IPS DF 19.7 (cell line): ENCODE measurements at places on chromosomes 11 and 22.

DNA sequence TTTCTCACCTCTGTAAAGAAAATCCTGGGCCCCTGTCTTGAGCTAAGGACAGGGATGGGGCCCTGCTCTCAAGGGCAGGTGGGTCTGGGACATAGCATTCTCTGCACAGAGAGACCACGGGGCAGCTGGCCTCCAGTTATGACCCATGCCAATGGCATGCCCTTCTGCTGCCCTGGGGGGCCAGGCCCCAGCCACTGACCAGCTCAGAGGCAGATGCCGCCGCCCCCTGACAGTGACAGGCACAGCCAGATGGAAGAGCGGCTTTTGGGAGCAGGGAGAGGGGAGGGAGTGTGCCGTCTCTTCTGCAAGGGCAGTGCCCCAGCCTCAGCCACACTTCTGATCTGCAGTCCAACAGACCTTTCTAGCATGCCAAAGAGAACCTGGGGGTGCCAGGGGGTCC lies 114.8 kb upstream of the NAV2 start:
- no peak for DNase-seq

DNA sequence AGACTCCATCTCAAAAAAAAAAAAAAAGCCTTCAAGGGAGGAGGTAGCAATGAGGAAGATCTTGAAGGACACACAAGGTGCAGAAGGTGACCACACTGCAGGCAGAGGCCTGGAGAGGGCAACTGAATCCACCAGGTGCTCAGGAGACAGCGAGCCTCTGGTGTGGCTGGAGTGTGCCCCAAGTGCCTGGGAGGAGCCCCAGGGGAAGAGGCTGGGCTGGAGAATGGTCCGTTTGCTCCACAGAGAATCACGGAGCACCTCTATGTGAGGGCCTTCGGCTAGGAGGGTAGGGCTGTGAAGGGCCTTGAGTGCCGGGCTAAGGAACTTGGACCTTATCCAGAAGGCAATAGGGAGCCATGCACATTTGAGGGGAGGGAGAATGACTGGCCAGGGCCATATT lies 50.3 kb downstream of the ARRB1 start:
- no peak for DNase-seq

DNA sequence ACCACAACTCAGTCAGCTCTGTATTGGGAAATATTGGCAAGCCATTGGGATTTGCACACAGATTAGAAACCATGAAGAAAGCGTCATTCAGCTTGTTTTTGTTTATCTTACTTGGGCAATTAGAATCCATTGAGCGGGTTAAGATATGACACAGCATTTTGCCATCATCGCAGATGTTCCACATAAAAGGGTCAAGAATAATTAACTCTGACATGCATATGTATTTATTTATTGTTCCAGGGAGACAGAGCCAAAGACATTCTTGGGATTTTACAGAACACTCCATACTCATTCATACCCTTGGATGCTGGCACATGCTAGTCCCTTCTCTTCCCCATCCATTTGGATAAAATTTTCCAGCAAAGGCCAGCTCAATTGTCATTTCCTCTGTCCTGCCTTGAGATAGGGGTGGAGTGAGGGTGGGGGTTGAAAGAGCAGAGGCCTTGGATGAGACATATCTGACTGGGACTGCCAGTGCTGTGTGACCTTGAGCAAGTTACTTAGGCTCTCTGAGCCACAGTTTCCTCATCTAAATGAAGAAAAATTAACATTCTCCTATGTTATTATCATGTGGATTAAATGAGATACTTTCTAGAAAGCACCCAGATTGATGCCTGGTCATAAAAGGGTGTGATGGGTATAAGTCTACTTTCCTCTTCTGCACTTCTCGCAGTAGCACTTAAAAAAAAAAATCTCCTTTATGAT lies 179.7 kb downstream of the RRAS2 start:
- DNase-seq, result no peak

DNA sequence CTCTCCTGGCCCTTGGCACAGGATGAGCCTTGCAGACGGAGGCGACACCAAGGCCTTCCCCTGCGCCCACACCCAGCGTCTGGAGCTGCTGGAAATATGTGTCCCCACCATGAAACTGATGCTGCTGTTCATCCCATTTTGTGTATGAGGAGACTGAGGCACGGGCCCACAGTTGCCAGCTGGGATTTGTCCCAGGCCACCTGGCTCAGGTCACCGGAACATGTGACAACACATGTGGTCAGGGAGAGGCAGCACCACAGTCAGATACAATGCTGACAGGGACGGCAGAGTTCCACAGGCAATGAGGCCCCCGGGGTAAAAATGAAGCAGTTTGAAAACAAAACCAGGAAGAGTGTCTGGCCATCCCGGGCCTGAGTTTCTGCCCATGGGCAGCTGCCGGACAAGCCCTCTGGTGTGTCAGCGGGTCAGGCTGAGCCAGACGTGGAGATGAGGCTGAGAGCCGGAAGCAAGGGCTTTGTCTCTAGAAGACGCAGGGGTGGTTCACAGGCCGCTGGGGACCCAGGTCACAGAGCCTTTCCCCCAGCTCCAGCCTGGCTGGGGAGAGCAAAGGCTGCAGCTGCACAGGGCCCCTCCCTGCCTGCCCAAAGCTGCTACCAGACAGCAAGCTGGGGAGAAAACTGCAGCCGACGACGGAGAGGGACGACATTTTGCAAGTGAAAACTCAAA lies 80.7 kb downstream of the CDKN1C start:
- no peak for DNase-seq

- no peak for DNase-seq
Observed at GRCh38 chr22:17476838-17477237, 86.5 kb upstream of the SLC25A18 start.

- DNase-seq, result no peak
Observed at GRCh38 chr11:11640996-11641395, 19.2 kb upstream of the GALNT18 start.

DNA sequence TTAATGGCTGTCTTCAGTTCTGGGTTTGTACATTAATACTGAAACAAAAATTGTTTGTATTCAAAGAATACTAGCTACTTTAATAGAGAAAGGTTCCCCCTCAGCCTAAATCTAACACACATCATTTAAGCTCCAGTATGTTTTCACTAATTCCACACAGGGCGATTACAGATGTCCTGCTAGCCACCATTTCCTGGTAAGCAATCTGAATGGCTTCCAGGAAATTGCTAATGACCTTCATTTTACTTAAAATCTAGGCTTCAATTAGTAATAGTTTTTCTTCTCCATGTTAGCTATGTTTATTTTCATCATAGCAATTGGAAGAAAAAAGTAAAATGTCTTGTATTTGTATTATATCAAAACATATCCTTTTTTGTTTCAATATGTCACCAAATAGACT lies 132.8 kb downstream of the SOX6 start:
- no peak for DNase-seq

DNA sequence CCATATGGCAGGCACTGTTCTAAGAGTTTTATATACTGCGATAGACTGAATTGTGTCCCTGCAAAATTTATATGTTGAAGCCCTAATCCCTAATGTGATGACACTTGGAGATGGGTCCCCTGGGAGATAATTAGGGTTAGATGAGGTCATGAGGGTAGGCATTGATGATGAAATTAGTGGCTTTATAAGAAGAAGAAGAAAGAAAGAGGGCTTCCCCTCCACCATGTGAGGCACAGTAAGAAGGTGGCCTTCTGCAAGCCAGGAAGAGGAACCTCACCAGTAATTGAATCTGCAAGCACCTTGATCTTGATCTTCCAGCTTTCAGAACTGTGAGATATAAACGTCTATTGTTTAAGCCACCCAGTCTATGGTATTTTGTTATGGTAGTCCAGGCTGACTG lies 46.6 kb upstream of the TENM4 start:
- DNase-seq, result no peak

GRCh38 chr11:46554213-46555147 lies 39.3 kb downstream of the AMBRA1 start:
- no peak for DNase-seq

DNA sequence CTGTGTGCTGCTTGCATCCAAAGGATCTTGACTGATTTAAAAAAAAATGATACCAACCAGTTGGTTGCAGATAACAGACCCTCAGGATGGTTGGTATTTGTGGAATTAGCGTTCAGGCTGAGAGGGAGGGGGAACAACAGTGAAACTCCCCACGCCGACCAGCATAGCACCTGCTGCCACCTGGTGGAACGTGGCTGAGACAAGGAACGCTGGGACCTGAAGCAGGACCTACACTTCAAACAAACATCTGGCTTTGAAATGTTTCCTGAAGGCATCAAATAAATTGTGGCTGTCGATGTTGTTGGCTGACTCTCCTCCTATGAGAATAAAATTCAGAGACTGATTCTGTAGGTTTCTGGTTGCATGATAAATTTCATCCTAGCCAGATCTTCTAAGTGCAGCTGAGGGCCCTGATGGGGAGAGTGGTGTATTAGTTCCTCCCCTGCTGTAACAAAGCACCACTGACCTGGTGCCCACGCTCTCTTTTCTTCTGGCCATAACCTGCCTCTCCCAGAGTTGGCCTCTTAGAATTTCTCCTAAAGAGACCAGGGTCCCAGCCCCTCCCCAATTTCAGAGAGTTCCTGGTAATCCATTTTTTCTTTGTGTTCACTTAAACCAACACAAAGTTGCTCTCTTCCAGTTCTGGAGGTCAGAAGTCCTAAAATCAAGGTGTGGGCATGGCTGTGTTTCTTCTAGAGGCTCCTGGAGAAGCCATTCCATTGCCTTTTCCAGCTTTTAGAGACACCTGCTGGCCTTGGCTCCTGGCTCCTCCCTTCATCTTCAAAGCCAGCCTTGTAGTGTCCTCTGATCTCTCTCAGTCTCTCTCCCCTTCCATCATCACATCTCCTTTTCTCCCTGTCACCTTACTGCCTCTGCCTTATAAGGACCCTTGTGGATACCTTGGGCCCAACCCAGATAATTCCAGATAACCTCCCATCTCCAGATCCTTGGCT lies 17.3 kb downstream of the APOL2 start:
- no peak for DNase-seq

- no peak for DNase-seq
Observed at GRCh38 chr22:45064313-45065278, 54.8 kb upstream of the PHF21B start.

GRCh38 chr22:48974443-48975315 lies 853.0 kb downstream of the BRD1 start:
- no peak for DNase-seq

DNA sequence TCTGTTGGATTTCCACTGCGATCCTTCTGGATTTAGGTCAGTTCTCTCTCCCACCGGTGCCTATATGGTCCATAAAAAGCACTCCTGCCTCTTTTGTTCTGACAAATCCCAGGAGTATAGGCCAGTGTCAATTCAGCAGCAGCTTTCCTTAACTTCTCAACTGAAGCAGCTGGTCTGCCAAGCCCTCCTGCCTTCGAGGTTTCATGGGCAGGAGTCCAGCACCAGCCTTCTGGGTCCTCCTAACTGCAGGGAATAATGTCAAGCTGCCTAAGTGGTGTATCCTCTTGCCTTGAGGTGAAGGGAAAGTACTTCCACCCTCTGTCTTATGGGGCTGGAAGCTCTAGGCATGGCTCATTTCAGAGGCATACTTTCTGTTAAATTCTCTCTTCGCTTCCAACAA lies 149.4 kb upstream of the NCAM1 start:
- no peak for DNase-seq

DNA sequence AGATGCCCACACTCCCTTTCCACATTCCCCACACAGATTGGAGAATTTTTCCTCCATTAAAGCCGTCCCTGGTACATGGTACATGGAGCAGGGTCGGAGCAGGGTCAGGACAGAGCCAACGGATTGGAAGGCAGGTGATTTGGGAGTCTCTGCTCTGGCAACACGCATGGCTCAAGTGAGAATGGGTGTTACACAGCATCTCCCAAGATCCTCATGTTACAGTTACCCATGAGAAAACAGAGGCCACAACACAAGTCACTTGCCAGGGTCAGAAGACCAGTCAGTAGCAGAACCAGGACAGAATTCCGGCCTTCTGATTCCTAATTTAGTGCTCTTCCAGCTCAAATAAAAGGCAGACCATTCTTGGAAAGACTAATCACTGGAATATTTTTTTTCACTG lies 7.7 kb upstream of the F2 start:
- DNase-seq, result no peak

DNA sequence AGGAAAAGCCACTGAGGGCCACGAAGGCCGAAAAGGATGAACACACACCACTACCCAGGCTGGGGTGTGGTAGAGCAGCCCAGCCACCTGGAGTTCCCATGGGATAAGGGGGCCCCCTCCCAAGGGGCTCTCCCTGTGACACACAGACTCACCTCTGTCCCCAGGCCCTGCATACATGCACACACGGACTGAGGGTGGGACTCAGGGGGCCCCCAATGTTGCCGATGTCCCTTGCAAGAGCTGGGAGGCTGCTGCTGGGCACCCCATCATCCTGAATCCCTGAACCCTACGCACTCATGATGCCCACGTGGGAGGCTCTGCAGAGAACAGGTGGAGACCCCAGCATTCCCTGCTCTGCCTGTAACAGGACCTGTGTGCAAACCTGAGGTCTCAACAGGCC lies 14.5 kb downstream of the SHANK2 start:
- no peak for DNase-seq

DNA sequence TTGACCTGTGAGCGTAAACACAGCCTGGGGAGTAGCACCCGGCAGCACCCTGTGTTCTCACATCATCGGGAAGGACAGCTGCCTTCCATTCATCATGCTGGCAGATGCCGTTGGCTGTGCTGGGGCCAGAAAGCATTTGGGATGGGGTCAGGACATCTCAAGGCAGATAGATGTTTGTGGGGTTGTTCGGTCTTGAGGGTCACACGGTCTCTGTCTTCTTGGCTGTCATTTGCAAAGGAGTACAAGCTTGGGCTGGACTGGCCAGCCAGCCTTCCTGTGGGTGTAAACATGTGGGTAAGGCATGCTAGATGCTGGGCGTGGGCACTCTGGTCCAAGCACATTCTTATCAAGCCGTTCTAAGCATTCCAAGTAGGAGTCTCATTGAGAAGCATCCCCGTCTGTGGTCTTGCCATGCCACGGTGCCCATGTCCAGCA lies 81.4 kb downstream of the TBC1D22A start:
- DNase-seq, result no peak

- DNase-seq, result no peak
Observed at GRCh38 chr22:39092111-39092862, 4.8 kb upstream of the APOBEC3H start.

DNA sequence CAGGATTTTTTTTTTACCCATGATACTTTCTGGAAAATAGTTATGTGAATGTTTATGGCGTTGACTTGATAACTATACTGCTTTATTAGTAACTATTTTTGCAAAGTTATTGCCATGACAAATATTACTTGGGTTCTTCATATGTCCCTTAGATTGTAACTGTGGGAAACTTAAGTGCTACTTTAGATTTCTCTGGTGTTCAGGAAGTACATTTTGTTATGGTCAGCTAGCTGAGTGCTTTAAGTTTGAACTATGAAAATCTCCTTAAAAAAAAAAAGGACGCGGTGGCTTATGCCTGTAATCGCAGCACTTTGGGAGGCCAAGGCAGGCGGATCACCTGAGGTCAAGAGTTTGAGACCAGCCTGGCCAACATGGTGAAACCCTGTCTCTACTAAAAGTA lies 42.8 kb downstream of the CSTPP1 start:
- no peak for DNase-seq

- DNase-seq, result no peak
Observed at GRCh38 chr11:128288368-128288767, 299.0 kb downstream of the ETS1 start.

GRCh38 chr22:22976033-22976922 lies 88.7 kb downstream of the IGLL5 start:
- DNase-seq, result no peak
